Stimulated activated CD8-positive, alpha-beta memory T cell treated with anti-CD3 and anti-CD28 coated beads, Interleukin-15, amount 100 ng/mL, for 1 hour (primary cell): ENCODE measurements at places on chromosomes 1 and 21.

GRCh38 chr1:102640312-102640711 is 468.0 kb downstream of the COL11A1 start:
- DNase-seq: no peak

DNA sequence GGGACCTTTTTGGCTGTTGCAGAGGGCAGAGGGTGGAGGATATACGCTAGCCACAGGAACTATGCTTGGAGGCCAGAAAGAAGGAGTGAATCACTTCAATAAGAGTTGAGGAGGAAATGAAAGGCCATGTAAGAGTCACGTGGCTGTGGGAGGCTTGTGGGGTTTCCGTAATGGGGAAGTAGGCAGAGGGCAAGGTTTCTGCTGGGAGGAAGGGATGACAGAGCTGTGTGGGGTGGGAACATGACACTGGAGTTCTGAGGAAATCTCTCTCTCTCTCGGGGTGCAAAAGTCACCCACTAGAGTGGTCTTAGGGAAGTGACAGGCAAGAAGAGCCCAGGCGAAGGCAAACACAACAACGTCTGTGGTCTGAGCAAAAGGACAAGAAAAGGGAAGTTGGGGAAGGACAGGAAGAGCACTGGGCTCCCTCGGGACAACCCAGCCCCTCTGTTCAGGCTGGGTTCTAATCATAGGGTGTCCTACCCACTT is 3.9 kb upstream of the CD1C start:
- no peak for DNase-seq

DNA sequence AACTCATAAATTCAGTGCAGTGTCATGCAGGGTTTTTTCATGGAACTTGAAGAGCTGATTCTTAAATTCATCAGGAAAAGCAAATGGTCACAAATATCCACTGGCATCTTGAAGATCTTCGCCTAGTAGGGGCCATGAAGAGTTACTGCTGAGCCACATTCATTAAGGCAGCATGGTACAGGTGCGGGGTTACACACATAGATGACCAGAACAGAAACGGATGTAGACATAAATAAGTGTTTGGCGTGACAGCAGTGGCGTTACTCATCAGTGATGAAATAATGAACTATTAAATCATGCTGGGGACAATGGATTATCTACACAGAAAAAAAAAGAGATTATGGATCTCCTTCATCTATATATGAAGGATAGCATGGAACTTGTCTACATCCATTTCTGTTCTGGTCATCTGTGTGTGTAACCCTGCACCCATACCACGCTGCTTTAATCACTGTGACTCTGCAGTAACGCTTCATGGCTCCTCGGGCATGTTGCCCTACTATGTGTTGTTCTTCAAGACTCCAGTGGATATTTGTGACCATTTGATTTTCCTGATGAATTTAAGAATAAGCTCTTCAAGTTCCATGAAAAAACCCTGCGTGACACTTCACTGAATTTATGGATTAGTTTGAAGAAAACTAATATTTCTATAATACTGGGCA is 161.3 kb downstream of the GALNT2 start:
- DNase-seq: no peak

GRCh38 chr1:204407295-204407971 is 4.2 kb downstream of the PPP1R15B start:
- DNase-seq: no peak

GRCh38 chr1:102919659-102920058 is 188.7 kb downstream of the COL11A1 start:
- no peak for DNase-seq

DNA sequence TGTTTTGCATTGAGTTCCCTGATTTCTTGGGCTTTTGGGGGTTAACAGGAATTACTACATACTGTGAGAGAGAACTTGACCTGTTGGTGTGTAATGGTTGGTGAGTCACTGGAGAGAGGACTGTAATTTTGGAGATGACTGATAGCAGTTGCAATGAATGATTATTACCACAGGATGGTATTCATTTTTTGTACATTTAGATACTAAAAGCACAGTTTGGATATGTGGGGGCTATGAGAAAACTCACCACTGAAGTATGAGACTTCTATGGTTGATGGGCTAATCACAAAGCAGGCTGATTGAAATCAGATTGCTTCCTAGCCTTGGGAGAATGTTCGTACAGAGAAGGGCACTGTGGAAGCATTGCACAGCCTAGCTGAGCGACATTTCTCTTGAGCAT is 1571.3 kb upstream of the PRMT6 start:
- no peak for DNase-seq

DNA sequence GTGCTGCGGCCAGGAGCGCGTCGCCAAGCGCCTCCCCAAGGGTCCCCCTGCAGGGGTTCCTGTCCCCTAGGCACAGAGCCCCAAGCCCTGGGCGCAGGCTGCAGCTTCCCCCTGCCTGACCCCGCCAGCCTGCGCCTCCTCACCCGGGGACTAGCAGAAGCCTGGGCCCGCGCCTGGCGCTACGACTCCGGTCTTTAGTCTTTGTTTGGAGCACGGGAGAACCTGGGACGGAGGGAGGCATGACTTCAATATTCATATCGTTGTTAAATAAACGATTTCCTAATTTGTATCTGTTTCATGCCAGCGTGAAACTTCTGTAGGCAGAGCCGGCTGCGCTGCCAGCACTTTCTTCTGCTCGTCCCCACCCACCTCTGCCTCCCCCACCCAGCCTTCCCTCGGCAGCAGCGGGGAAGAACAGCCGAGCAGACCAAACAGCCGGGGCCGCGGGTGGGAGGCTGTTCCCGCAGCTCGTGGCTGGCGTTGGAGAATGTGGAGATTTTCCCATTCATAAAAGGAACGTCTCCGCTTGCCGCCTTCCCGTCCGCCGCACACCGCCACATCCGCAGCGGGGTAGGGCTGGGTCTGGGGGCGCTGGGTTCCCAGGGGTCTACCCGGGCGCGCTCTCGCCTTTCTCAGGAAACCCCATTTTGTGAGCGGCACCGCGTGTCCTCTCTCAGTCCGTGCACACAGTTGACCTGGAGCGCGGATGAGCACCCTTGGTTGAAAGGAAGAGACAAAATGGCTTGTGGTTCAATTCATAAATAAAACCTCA is 777 bp upstream of the TRIM67 start:
- DNase-seq: no peak

- no peak for DNase-seq
These were observed 14.7 kb downstream of the PROX1 start for GRCh38 chr1:214002472-214002871.

GRCh38 chr1:28026329-28026728 is 62.1 kb downstream of the EYA3 start:
- no peak for DNase-seq

GRCh38 chr1:41255978-41256377 is 13.9 kb upstream of the SCMH1 start:
- no peak for DNase-seq

DNA sequence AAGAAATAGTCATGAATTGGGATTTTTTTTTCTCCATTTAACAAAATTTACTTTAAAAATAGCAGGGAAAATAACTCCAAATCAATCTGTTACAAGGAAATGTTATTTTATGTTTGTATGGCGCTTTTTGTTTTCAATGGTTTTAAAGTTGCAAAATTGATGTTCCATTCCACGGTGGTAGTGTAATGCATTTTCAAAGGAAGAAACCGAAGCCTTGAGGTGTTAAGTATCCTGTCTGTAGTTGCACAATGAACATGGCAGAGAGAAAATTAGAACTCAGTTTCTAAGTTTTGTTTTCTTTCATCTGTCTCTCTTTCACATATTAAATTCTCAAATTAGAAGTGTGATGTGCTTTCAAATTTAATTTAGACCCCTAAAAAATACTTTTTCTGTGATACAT is 841.8 kb downstream of the USP25 start:
- no peak for DNase-seq

- DNase-seq: no peak
These were observed 3.2 kb downstream of the SON start for GRCh38 chr21:33546086-33546485.

DNA sequence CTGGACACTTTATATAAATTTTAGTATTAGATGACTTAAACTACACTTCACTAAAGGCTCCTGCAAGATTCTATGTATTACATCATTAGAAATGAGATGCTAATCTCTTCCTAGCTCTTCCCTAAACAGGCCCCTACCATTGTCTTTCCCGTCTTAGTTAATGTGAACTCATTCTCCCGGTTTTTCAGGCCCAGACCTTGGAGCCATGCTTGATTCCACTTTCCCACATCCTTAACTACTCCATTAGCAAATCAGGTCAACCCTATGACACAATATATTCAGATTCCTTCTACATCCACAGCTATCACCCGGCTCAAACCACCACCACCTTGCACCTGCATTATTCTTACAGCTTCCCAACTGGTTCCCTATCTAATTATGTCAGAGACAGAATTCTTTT is 73.3 kb downstream of the NVL start:
- no peak for DNase-seq

GRCh38 chr1:216178281-216178680 is 245.0 kb downstream of the USH2A start:
- DNase-seq: no peak

- DNase-seq: no peak
These were observed 7.1 kb upstream of the GNPAT start for GRCh38 chr1:231233735-231234417.

DNA sequence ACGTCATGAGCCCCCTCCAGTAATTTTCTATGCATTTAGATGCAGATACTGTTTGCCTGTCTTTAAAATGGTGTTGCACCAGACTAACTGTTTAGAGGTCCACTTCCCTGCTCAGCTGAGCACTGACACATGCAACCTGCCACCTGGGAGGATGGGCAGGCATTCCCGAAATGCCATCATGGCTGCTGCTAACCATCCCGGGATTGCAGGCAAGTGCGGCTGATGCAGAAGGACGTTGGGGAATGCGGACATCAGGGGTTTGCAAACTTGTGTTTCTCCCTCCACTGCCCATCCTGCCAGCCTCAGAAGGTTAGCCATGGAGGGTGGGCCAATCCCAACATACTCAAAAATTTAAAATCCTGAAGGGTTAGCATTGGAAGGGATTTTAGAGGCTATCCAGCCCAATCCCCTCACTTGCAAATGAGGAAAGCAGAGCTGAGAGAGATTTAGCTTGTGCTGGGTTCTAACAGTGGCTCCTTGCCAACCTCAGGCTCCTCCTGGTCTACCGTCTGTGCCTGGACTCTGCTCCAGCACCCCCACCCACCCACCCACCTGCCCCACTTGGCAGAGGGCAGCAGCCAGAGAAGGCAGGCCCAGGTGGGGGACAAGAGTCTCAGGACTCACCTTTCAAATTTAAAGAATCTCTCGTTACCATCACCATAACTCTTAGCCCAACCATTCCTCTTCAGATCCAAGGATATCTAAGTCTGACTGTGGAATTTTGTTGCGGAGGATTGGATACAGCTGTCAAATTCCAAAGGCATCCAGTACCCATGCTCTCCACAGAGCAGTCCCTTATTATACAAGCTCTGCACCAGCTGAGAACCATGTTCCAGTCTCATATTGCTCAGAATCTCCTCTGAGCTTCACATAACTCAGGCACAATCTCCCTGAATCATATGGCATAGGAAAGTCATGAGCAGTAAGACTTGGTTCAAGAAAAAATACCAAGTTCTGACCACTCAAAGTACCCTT is 34.2 kb downstream of the HIVEP3 start:
- DNase-seq: no peak

DNA sequence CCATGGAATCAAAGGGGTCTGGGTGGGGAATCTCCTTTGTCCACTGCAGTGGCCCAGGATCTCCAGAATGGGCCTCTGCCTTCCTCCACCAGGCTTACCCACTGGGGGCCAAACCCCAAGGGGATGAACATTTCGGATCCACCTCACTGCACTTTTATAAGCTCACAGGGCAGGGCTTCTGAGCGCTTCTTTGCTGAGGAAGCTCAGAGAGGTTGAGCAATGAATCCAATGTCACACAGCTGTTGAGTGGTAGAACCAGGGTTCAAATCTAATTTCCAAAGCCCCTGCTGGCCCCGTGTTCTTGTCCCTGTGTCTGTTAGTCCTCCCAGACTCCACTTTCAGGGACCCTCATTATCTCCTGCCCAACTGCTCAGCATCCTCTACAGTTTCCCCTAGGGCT is 250.8 kb downstream of the GRIK3 start:
- DNase-seq: no peak

DNA sequence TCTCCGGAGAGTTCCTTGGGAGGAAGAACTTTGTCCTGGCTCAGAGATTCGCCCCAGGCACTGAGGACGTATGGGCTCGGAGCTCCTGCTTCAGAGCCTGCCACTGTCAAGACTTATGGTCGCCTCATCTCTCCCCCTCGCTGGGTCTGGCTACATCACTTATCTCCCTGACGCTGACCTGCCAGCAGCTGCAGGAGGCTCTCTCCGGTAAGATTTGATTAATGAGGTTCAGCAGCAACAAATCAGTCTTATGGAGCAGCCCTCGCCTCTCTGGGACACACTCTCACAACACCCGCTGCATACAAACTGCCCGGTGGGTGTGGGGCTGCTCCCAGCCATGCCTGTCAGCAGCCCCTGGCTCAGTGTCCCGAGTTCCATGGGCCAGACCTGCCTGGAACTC is 297.8 kb downstream of the RRAGC start:
- no peak for DNase-seq

DNA sequence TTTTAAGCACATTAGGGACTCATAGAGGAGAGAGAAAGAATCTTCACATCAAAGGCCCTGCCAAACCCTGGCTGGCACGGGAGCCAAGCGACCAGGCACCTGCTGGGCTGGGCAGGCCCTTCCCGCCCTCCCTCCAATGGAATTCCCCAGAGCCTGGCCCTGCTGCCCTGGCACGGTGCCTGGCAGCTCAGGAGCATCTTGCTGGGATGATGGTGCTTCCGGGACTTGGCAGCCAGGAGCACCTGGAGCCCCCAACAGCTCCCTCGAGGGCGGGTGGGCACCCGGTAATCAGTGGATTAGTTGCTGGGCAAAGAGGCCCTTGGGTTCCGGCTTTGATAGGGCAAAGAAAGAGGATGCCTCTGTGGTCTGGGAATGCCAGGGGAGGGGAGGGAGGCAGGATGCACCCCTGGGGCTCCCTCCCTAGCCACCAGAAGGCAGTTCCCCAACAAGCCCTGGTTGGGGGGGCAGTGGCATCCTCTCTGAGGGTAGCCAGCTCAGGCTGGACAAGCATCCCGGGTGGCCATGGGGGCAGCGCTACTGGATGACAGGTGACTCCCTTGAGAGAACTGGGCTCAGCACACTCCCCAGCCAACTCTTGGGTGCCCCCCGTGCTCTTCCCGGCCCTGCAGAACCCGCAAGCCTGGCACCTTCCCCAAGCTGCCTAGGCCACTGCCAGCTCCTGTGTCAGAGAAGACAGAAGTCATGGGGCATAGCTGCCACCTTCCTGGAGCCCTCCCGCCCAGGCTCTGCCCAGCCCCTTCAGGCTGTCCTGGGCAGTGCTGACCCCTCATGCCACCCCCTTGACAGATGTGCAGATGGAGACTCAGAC is 26.4 kb downstream of the KRTAP10-1 start:
- no peak for DNase-seq

GRCh38 chr1:23286401-23286800 is 57.7 kb downstream of the HNRNPR start:
- DNase-seq: no peak

GRCh38 chr1:77583483-77583882 is 99.0 kb downstream of the ZZZ3 start:
- DNase-seq: no peak

- no peak for DNase-seq
These were observed 354.9 kb upstream of the SNX7 start for GRCh38 chr1:98306517-98307089.
